ENCODE measurements at places on chromosomes 12 and 14. TPM values are rescaled to one million over a fixed set of nuclear protein-coding genes. Genes with fewer than 3 reads are reported as not detected.

Gene TSPAN19
- 0.34 TPM for polyA plus RNA-seq

Gene KCNH3
- 3.4 TPM for polyA plus RNA-seq

Gene KRT79
- polyA plus RNA-seq: not detected

GRCh38 chr12:6039894-6040601 is 84.4 kb downstream of the VWF start:
- DNase-seq: peak; percentile 79
- no peak overlapping the region for H3K4me3 ChIP-seq
- peaks cover 2% of the 10 kb centered on the region for H3K27me3 ChIP-seq
- H3K4me1 ChIP-seq: no peaks in the 10 kb centered on the region
- no peak overlapping the region for H3K27ac ChIP-seq

DNA sequence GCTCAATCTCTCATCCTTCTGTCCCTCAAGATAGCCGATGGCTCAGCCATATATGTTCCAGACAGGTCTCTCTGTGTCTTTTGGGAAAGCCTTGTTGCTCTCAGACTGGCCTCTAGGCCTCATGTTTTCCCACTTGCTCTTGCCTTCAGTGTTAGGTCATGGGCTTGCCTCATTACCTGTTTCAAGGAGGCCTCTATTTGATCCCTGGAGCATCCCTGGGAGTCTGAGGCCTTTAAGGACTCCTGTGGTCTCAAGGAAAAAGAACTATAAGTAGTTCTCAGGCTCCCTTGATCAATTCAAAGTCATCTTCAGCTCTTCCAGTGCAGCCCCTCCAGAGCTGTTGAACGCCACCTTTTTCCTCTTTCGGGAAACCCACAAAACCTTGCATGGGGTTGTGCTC is 47.9 kb downstream of the NTF3 start:
- no peaks in the 10 kb centered on the region for H3K4me1 ChIP-seq
- no peak for DNase-seq
- no peaks in the 10 kb centered on the region for H3K36me3 ChIP-seq
- no peak overlapping the region for H3K4me3 ChIP-seq

- H3K27me3 ChIP-seq: no peaks in the 10 kb centered on the region
- H3K36me3 ChIP-seq: no peaks in the 10 kb centered on the region
- H3K4me3 ChIP-seq: no peak overlapping the region
These were observed 33.8 kb downstream of the MMAB start for GRCh38 chr12:109539508-109539907.

DNA sequence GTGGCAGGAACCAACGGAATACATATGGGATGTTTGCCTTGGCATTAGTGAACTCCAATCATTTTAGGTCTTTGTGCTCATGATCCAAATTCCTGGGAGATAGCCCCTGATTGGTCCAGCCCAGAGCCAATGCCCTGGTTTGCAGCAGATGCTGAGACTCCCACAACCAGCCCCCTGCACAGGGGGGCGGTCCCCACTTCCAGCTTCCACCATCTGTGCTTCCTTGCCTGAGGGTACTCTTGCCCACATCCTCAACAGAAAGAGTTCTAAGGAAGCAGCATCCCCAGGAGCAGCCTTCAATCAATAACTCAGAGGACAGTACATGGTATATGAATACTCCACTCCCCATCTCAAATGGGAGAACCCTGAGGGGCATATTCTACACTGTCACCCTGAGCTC is 39.7 kb upstream of the FICD start:
- H3K4me1 ChIP-seq: no peaks in the 10 kb centered on the region
- no peak for DNase-seq
- H3K4me3 ChIP-seq: no peak overlapping the region
- no peaks in the 10 kb centered on the region for H3K27me3 ChIP-seq
- H3K36me3 ChIP-seq: no peaks in the 10 kb centered on the region

DNA sequence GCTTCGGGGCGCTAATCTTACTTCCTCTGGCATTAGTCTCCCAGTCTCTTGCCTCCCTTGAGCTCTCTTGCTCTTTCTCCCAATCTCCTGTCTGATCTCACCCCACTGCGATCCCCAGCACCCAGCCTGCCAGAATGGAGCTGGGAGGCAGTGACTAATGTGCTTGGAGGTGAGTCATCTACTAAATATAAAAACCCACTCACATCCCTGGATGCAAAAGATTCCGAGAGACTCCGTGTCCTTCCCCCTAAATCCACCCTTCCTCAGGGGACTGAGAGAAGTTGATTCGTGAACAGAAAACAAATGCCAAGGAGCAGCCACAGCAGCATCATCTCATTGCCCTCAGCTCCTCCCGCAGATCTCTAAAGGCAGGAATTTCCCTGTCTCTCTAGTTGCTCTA is 45.7 kb upstream of the KCNA5 start:
- H3K36me3 ChIP-seq: no peaks in the 10 kb centered on the region
- peaks cover 4% of the 10 kb centered on the region for H3K27me3 ChIP-seq
- no peak overlapping the region for H3K27ac ChIP-seq
- no peak for DNase-seq

DNA sequence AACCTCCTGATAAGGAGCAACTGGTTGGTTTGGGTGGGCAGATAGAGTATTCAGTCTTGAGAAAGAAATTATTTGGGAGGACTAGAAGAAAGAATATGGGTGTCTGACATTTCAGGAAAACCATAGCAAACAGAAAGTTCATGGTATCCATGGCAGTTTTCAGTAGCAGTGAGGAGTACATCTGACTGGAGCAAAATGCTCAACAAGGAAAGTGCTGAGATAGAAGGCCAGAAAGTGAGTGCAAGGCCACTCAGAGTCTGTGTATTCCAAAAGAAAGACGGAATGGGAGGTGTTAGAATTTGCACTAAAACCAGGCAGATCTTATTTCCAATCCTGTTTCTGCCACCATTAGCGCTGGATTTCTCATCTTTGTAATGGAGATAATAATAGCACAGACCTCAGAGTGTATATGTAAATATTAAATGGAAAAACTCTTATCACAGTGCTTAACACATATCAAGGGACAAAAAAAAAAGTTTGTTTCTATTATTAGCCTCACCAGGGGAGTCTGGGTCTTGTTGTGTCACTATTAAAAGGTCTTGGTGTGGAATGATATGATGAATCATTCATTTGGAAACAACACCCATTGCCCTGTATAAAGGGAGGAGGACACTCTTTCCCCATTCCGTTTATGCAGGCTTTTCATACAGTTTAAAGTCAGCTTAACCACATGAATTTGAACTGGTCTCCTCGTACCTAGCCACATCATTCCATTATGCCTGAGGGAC is 349.8 kb downstream of the IPO8 start:
- no peak overlapping the region for H3K27ac ChIP-seq
- H3K27me3 ChIP-seq: no peaks in the 10 kb centered on the region
- DNase-seq: no peak
- H3K4me1 ChIP-seq: no peaks in the 10 kb centered on the region

GRCh38 chr14:58362798-58363412 is 32.8 kb upstream of the TOMM20L start:
- peaks cover 3% of the 10 kb centered on the region for H3K36me3 ChIP-seq
- no peaks in the 10 kb centered on the region for H3K27me3 ChIP-seq
- H3K4me1 ChIP-seq: no peaks in the 10 kb centered on the region
- H3K27ac ChIP-seq: no peak overlapping the region
- no peak overlapping the region for H3K4me3 ChIP-seq

- no peak overlapping the region for H3K4me3 ChIP-seq
- no peak for DNase-seq
- H3K36me3 ChIP-seq: no peaks in the 10 kb centered on the region
- H3K27ac ChIP-seq: no peak overlapping the region
These were observed 26.0 kb upstream of the TESC start for GRCh38 chr12:117125272-117125613.

DNA sequence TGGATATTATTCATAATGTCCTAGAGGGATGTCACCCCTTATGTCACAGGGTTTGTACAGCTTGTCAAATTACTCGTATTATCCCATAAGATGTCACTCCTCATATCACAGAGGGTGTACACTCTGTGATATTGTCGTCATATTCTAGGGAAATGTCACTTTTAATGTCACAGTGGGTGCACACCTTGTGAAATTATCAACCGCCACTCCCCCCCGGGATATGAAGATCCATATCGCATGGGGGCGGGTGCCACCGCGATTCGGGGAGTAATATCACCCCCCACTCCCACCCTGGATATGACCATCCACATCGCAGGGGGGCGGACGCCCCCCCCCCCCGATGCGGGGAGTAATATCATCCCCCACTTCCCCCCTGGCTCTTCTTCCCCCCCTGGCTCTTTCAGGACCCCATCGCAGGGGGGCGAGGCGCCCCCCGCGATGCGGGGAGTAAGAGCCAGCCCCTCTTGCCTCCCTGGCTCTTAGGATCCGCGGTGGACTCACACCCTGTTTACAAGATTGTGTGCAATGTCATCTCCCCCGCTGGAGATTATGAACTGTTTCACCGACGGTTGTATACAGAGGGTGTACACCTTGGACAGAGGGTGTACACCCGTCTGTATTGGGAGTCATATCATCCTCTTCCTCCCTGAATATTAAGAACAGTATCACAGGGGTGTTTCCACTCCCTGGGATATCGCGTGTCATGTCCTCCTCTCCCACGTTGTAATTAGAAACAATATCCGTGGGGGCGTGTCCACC is 92.8 kb downstream of the FRMD6 start:
- no peaks in the 10 kb centered on the region for H3K27me3 ChIP-seq
- no peak for DNase-seq
- no peak overlapping the region for H3K27ac ChIP-seq
- H3K4me1 ChIP-seq: no peaks in the 10 kb centered on the region

All from small intestine (tissue), 16 donors.